ENCODE measurements at places on chromosomes 5 and 9.

DNA sequence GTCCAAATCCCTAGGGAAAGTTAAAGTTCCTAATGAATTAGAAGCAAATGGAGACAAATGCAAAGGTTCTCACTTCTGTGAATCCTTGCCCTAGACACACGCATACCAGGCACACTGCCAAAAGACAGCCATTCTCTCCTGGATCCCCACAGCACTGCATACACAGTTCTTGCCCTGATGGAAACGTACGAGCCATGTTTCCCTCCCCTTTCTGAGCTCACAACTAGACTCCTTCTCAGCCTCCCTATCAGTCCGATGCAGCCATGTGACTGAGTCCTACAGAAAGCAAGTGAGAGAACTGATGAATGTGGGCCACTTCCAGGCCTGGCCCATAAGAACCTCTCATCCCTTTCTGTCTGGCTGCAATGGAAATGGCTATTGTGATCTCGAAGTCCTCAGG lies 92.0 kb downstream of the ZNF608 start:
- no peak for DNase-seq

DNA sequence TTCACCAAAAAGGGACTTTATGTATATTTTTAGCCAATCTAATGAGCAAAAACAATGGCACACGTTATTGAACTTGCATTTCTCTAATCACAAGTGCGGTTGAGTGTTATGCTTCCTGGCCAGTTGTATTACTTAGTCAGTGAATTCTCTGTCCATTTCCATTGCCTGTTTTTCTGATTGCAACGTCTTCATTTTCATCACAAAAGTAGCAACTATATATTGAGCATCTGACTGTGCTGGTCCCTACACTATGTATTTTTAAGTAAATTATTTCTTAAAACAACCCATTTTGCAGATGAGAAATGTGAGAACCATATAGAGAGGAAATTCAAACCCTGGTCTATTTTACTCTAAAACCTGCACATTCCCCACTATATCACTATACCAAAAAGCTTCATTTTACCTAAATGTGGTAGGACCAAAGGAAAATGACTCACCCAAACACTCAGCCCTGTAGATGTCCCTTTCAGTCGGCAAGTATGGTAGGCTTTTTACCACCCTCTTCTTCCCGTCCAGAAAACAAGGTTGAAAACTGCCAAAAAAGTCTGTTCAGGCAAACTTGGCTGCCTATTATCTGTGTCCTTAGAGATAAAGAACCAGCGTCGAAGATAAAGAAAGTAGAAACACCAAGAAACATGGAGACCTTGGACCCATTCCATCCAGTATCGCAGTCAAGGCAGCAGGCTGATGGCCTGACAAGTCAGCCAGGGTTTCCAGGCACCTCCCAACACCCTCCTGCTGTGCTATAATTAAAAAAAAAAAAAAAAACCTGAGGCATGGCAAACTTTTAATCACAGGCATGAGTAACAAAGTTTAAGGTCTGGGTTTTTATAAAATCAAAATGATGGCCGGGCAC lies 18.8 kb upstream of the FAM13B start:
- no peak for DNase-seq

DNA sequence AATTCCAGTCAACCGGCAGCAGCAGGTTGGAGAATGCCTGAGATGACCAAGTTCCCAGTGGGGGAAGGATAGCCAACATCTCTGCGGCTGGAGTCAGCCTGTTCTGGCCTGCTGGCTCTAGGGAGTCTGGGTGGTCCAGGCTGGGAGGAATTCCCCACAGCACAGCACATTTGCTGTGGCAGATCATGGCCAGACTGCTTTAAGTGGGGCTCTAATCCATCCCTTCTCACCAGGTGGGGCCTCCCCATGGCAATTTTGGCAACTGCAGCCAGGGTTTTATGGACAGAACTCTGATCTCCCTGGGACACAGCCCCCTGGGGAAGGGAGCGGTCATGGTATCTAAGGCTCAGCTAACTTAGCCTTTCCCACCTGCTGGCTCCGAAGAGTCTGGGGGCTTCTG lies 226.1 kb downstream of the DTWD2 start:
- DNase-seq, result no peak

- DNase-seq, result no peak
Measured at GRCh38 chr9:138075961-138076649, 198.5 kb downstream of the CACNA1B start.

GRCh38 chr9:112094948-112095681 lies 80.0 kb downstream of the SUSD1 start:
- DNase-seq, result no peak

DNA sequence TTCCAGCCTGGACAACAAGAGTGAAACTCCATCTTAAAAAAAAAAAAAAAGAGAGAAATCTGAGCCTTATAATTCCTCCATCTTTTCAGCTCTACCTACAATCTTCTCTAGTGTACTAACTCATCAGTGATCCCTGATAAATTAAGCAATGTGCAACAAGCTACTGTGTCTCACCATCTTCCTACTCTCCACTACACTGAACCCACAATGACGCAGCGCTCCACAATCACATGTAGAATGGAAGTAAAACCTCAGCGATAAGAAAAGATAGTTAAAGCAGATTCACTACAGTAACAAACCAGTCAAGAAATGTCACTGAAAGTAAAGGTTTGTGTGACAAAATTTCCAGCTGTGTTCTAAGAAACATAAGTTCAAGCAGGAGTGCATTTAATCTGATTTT lies 13.5 kb downstream of the ABCA1 start:
- DNase-seq, result no peak

- no peak for DNase-seq
Measured at GRCh38 chr9:81410201-81410600, 279.1 kb downstream of the TLE1 start.

- no peak for DNase-seq
Measured at GRCh38 chr5:138601444-138601843, 26.2 kb upstream of the HSPA9 start.

DNA sequence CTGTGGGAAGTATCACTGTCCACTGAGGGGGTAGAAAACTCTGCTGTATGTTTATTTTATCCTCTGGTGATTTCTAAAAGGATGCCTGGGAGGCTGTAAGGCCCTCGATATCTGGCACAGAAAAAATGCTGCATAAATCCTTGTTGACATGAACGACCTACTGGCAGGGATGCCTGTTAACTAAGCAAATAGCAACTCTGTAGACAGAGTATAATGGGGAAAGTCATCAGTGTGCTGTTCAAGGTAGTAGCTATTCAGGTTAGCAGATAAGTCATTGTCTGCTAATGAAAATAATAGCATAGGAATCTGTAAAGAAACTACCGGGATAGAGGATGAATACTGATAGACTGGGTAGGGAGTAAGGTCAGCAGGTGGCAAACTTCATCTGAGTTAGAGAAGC lies 194.8 kb downstream of the TARS1 start:
- no peak for DNase-seq

DNA sequence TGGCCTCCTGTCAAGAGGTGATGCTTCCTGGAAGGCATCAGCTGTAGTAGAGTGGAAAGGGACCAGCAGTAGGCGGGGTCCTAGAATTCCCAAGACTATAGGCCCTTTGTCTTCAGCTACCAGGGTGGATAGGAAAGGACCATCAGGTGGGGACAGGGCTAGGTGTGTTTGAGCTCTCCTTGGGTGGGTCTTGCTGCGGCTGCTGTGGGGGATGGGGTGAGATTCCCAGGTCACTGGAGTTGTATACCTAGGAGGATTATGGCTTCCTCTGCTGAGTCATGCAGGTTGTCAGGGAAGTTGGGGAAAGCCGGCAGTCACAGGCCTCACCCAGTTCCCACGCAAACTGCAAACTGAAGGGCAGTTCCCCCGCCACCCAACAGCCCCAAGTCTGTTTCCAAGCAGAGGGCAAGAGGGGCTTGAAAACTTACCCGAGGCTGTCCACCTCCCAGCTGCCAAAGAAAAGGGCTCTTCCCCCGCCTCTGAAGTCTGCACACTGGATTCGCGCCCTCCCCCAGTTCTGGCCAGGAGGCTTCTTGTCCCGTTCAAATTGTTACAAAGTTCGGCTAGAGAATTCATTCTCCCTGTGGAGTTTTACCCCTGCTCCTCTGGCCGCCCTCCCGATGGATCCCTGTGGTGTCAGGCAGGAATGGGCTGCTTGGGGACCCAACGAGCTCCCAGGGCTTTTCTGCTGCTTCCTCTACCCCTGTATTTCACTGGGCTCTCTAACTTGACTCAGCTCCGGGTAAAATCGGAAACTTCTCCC lies 23.0 kb upstream of the ECM2 start:
- no peak for DNase-seq

DNA sequence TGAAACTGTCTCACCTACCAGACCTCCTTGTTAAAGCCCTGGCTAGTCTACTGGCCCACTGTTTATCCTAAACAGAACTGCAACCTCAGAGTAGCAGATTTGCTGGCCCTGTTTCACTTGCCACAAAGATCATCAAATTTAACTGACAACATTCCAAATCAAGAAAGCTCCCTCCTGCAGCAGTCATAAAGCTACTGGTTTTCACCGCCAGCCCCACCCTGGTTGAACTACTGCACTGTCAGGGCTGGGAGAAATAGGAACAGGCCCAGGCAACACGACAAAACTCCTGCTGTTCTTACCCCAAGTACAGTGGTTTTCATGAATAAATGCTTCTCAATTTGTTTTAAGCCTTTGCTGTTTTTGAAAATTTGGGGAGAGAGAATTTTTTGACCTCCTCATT lies 63.0 kb downstream of the NR6A1 start:
- no peak for DNase-seq

DNA sequence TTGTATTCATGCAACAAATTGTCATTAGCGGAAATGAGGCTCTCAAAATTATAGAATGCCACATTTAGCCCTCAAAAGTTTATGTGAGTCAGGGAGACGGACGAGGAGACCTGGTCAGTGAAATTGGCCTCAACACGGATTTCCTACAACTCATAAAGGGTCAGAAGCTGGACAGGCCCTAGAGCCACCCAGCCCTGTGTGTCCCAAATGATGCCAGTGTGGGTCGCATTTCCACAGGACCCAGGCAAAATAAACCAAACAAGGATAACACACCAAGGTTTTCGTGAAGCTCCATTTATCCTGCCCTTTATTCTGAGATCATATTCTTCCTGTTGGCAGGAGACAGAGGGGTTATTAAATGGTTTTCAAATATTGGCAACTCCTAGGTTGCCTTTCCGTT lies 72.0 kb upstream of the COL5A1 start:
- DNase-seq, result no peak

- no peak for DNase-seq
Measured at GRCh38 chr9:134144801-134145200, 8.9 kb downstream of the WDR5 start.
